ENCODE measurements at places on chromosomes 12 and 14. TPM values are rescaled to one million over a fixed set of nuclear protein-coding genes. Genes with fewer than 3 reads are reported as not detected.

ERH gene
- total RNA-seq: 145 TPM

SPTB gene
- total RNA-seq: 31.1 TPM

ADAMTS20 gene
- total RNA-seq: 0.69 TPM

NTN4 gene
- 10.2 TPM for total RNA-seq

TROAP gene
- 10.5 TPM for total RNA-seq

DNA sequence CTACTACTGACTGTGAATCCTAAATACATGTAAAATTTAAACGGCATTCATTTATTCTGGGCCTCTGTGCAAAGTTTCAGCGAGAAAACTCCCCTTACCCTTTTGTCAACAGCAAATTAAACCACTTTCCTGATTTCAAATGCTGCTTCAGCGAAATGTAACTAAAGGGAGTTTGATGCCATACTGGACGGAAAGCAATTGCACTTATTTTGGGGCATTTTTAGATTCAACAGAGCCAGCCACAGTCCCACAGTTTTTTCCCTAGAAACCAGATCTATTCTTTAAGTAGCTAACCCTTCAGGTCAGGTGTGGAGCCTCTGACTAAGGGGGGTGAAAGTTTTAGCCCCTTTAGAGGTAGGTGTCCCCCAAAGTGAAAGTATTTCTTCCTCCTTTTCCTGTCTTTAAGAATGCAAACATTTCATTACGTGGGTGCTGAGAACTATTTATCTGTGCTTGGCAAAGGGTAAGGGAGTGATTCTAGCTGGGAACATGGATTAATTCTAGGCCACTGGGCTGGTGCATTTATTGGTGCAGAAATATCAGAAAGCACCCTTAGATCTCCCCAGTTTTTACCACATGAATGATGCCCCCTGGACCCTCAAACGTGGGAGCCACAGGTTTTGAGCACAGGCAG is 72.7 kb downstream of the SPTB start:
- no peak for DNase-seq

GRCh38 chr14:68401855-68402254 is 391.0 kb downstream of the ZFP36L1 start:
- no peak for DNase-seq

- DNase-seq: no peak
Observed at GRCh38 chr12:47636908-47637780, 68.7 kb downstream of the RPAP3 start.

- no peak for DNase-seq
Observed at GRCh38 chr14:29037411-29037810, 270.8 kb downstream of the FOXG1 start.

GRCh38 chr12:111166779-111167540 is 201.9 kb downstream of the PHETA1 start:
- peak; percentile 96 for DNase-seq

- DNase-seq: no peak
Observed at GRCh38 chr14:61609191-61609843, 86.0 kb upstream of the HIF1A start.

DNA sequence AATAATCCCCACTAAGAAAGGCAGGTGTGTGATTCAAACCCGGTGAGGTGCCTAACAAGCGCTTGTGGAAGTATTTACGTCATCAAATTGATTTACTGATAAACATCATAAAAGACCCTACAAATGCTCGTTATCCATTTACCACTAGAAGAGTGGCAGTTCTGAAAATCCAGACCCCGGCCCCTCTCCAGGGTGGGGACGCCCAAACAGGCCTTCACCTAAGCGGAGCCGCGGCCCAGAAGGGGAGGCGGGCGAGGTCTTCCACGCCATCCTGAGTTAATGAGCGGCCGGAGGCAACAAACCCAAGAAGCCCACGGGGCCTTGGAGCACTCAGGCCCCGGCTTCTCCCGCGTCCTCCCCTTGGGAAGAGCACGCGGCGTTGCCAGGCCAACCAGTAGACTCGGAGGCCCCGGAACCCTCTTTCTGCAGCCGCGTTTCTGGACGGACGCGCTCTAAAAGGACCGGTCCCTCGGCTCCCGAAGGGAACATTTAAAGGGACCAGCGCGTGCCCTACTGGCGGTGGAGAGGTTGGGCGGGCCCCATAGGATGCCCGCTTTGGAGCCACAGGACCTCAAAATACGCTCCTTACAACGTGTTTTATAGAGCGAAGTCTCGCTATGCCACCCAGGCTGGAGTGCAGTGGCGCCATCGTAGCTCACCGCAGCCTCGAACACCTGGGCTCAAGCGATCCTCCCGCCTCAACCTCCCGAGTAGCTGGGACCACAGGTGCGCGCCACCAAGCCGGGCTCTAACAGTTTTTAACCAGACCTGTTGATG is 3.5 kb downstream of the PTPN21 start:
- DNase-seq: peak; percentile 83

DNA sequence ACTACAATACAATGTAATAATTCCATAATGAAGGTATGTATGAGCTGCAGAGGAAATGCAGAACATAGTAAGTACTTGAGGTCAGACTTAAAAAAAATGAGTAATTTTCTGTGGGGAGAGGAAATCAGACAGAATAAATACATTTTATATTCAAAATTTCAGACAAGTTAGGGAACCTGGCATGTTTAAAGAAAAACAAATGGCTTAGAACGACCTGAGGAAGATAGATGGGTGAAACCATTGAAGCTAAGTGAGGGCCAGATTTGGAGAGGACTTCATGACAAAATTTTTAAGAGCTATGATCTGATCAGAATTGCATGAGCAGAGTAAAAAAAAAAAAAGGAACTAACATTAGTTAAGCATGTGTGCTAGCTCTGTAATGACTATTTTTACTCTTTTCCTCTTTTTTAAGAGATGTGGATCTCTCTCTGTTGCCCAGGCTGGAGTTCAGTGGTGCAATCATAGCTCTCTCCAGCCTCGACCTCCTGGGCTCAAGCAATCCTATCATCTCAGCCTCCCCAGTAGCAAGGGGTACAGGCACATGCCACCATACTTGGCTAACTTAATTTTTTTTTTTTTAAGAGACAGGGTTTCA is 157.6 kb upstream of the PDE3A start:
- DNase-seq: no peak

GRCh38 chr12:4809013-4809448 is 88.8 kb downstream of the GALNT8 start:
- DNase-seq: no peak

DNA sequence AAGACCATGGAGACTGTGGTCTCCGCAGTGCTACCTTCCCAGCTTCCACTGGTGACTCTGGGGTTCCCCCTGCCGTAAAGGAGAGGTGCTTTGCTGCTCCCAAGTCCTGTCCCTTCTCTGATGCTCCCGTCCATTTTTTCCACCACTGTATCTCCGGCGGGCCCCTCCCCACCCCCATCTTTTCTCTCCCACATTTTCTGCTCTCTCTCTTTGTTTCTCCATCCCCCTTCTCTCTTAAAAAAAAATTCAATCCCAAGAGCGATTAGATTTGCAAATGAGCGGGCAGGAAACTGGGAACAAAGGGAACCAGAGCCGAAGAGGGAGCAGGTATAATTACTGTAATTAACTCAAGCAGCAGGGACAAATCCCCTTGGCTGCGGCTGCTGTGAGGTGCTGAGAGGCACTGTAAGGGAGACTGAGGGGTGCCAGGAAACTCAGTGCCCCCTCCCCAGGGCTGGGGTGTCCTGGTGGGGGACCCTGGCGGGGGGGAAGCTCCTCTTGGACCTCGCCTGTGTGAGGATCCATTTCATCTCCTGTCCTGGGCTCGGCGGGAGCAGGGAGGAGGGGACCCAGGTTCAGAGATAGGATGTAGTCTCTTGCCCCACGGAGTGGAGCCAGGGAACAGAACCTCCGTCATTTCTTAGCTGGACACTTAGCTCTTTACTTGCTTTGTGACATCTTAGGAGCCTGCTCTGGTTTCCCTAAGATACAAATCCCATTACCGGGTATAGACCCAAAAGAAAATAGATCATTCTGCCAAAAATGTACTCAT is 140.4 kb upstream of the NRXN3 start:
- DNase-seq: no peak

GRCh38 chr14:91244501-91244901 is at the start of gene GPR68:
Gene GPR68, minus strand, starts transcription at chr14:91244704. Its CDS starts 9,654 bp downstream, at chr14:91235050.
- DNase-seq: peak; percentile 72

DNA sequence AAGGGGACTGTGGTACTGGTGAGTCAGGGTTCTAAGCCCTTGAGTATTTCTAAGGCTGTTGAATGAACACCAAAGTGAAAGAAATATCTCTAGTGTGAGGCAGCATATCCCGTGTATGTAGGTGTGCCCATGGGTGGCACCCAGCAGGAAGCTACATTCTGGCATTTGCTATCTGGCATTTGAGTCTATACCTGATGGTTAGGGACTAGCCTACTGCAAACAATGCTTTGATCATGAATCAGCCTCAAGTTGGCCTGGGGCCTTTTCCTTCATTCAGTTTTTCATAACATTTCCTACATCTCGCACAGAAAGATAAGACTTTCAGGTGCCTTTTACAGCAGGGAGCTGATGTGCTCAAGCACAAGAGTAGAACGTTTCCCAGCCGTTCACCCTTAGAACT is 85.7 kb upstream of the E2F7 start:
- DNase-seq: no peak

DNA sequence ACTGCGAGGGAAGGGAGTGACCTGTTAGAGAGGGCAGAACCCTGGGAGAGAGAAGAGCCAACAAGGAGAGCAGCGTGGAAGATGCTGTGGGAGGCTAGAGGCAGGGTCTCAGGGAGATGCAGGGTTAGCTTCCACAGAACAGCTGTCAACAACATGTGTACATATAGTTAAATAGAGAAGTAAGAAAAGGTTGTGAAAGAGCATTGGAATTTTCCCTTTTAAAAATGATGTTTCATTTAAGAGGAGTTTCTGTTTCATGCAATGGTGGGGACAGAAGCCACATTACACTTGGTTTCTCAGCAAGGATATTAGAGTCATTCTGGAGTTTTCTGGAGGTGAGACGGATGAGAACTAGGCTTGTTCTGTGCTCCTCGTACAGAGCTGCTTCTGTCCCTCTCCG is 23.8 kb upstream of the TBC1D30 start:
- DNase-seq: no peak

- no peak for DNase-seq
Observed at GRCh38 chr12:80837342-80837978, 100.3 kb downstream of the LIN7A start.

GRCh38 chr14:106564058-106564643 is 1037.8 kb downstream of the TMEM121 start:
- no peak for DNase-seq

- DNase-seq: no peak
Observed at GRCh38 chr12:122722387-122722786, 5.8 kb upstream of the HCAR3 start.

GRCh38 chr12:6314776-6315175 is 4.3 kb downstream of the PLEKHG6 start:
- no peak for DNase-seq

DNA sequence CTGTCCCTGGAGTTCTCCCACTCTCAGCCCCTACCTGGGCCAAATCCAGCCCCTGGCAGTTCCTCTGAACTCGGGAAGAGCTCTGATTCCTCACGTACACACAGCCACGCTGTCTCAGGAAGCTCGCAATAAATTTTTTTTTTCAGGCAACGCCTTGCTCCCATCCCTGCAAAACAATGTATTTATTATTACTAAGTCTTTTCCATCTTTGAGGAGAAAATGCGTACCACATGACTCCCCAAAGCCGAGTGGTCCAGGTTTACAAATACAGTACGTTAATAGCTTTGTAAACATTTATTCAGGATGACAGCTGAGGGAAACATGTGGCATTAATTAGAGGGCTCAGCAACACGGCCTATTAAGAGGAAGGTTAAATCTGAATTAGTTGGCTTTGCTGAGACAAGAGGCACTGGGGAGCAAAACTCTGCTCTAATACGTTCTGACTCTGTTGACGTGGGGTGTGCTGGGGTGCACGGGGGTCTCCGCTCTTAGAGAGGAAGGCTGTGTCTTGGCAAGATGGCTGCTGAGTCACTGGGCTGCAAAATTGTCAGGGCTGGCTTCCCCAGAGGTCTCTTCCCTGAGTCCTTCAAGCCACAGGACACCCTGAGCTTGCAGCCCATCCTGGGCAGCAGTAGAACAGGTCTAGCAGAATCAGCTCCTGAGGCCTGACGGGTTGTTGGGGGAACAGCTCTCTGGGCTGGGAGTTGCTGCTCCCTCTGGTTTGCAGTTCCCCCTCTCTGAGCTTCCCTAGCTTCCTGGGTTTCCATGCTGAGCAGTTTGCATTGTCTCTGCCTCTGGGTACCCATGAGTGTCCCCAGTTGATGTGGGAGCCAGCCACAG is 185.2 kb upstream of the TBX3 start:
- peak; percentile 54 for DNase-seq

DNA sequence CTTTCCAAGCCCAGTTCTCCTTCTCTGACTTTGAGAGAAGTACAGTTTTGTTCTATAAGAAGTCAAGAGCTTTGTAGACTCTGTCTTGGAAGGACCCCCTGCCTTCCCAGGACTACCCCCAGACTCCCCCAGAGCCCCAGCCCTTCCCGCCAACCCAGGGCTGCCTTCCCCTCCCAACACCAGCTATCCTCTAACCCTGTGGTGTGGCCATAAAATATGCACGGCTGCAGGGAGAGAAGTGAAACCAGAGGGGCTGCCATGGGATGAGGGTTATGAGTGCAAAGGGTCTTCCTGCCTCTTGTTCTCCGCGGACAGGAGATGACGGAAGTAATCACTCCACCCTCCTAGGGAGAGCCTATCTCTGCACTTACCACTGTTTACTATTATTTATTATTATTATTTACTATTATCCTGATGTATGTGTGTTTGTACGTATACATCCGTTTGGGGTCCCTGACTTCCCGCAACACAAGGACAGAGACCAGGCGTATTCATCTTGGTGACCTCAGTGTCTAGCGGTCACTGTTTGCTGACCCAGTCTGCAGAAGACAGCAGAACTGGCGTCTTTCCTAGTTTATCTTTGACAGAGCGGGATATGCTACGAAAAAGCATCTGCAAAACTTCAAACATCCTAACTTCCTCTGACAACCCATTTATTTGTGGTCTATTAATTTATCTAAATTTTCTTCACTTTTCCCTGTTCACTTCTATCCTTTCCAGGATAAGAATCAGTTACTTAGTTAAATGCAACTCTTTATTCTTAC is 3.5 kb upstream of the SCNN1A start:
- DNase-seq: no peak

DNA sequence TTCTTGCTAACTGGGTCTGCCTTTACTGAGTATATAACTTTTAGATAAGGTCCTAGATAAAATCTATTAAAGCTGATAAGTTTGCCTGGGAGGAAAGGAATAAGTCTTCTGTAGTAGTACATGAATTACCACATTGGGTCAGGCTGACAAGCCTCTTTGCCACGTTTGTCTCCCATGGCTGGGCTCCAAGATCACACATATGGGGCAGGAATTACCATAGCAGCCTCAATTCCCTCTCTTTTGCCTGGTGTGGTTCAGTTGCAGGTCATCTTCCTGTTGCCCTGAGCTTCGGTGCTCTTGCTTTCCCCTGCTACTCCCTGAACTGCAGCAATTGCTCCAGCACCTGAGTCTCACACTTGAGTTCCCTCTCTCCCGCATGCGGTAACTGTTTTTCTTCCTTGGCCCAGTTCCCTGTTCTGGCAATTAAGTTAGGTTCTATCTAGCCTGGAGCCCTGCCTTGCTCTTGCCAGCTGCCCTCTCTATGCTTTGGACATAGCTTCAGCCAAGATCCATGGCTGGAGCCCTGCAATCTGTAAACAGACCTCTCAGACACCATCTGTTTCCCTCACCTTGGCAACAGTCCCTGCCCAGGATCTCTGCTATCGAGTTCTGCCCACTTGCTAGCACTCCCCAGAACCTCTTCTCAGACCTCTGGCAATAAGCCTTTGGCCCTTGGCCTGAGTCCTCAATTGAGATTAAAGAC is 5.8 kb upstream of the GLT8D2 start:
- no peak for DNase-seq
